ENCODE measurements at places on chromosomes 4 and X.
A peak's percentile ranks its signal among the peaks of the same experiment; 100 is the strongest.

- no peak for DNase-seq
These were observed 111.7 kb downstream of the TENM3 start for GRCh38 chr4:182354867-182355266.

DNA sequence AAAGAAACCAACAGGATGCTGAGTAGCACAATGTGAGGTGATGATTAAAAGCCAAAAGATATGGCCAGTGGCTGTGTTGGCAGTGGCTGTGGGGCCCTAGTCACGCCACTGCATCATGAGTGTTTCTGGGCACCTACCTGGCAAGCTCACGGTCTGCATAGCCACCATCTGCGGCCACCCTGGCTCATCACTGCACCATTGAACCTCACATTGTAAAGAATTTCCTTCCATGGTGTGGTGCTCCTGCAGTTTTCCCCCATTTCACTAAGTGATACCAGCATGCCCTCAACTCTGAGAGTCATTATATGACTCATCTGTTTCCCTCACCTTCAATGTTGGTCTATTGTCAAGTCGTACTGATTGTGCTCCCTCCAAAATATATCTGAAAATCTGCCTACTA lies 45.5 kb upstream of the CLNK start:
- DNase-seq, result no peak

GRCh38 chr4:169628579-169628978 lies 8.2 kb downstream of the CLCN3 start:
- DNase-seq, result no peak

DNA sequence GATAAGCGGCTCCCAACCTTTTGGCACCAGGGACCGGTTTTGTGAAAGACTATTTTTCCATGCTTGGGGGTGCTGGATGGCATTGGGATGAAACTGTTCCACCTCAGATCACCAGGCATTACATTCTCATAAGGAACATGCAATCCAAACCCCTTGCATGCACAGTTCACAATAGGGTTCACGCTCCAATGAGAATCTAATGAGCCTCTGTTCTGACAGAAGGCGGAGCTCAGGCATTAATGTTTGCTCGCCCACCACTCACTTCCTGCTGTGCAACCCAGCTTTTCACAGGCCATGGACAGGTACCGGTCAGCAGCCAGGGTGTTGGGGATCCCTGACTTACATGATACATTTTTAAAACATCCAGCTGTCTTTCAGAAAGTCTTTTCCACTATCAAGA lies 187.3 kb downstream of the SLC39A8 start:
- DNase-seq, result no peak

DNA sequence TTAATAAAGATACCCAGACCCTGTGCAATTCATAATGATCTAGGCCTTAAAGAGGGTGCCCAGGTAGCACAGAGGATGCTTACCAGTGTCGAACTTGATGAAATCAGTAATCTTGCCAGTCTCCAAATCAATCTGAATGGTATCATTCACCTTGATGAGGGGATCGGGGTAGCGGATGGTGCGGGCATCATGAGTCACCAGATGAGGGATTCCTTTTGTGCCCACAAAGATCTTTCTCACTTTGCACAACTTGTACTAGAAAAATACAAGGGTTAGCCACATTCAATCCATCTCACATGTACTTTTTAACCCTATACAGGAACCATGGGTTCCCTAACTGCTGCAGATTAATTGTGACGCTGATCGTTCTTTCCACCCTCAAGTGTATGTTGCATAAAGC lies 3.3 kb downstream of the RPS4X start:
- no peak for DNase-seq

DNA sequence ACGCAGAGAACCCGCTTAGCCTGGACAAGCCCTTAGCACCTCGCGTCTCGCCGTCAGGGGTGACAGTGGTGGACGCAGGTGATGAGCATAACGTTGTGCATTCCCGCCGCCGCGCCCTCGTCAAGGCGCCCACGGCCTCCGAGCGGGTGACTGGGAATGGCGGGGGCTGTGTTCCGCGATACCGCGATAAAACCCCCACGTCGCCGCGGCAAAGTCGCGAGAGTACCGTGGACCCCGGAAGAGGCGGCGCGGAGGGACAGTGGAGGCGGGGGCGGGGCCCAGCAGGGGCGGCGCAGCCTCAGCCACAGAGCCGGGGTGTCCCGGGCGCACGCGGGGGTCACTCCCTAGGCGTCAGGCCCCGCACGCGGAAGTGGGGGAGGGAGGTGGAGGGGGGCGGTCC lies 53.8 kb downstream of the ZFYVE28 start:
- peak; percentile 66 for DNase-seq

GRCh38 chr4:110540982-110541451 lies 65.1 kb downstream of the ENPEP start:
- no peak for DNase-seq

DNA sequence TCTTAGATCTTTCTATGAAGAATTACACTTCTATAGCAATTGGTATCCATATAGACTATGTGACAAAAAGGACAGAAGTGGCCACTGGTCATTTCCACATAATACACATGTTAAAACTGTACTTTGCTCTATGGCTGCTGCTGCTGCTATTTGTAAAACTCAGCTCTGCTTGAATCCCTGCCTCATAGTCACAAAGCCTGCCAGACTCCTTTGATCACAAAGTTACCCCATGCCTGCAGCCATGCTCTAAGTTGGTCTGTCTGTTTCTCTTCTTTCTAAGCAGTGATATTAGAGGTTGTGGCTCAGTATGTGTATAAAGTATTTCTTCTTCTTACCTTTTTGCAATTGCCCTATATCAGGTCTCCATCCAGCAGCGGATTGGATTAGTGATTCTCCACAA lies 210.9 kb downstream of the GRID2 start:
- DNase-seq, result no peak

DNA sequence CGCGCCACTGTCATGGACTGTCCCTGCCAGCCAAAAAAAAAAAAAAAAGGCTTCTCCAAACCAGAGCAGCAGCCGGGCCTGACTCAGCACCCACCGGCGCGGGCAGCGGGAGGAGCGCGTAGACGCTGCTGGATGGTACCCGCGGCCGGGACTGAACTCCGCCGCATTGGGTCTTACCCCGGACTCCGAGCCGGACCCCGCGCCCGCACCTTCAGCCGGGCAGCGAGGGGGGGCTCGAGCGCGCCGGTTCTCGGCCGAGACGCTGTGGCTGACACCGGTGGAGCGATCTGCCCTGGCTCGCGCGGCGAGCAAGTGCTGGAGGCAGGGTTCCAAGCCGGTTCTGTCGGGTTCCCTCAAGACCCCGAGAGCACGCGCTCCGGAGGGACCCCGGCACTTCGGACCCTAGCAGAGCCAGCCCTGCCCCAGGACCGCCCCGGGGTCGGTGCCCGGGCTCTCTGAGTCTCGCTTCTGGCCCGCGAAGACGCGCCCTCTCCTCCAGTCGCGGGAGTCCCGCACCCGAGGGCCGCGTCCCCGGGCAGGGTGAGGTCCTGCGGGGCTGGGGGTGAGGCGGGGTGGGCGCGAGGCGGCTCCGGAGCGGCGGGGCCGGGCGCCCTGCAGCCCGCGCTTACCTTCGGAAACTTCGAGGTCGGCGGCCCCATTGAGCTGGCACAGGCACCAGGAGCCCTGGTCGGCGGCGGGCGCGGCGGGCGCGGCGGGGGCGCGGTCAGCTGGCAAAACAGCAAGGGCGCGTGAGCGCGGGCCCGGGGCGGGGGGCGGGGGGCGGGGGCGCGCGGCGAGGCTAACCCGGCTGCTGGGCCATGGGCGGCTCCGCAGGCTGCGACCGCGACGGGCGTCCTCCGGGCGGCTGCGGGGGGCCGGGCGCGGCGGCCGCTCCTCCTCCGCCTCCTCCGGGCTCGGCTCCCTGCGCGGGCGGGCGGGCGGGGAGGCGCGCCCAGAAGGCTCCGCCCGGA lies 11.8 kb upstream of the MAN2B2 start:
- no peak for DNase-seq

DNA sequence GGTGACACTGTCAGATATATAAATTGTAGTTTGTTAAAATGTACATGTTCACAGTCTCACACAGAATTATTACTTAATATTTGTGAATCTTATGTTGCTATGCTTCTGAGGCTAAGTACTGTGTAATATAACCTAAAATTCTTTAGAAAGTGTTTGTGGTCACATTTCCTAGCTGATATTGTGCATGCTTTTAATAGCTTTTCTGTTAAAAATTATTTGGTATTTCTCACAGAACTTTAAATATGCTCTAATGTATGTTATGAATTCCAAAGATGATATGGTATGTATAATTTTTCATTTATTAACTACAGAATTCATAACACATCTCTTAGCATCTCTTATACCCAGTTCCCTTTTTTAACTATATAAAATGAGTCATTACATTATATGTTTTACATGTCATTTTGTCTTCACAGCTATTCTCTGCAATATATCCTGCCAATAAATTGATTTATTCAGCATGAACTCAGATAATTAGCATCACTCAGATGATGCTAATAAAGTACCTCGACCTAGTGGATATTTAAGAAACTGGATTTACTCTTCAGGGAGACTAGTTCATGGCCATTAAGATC lies 9.3 kb downstream of the PTPN13 start:
- no peak for DNase-seq

GRCh38 chr4:185792384-185793115 lies 19.4 kb downstream of the SORBS2 start:
- DNase-seq, result no peak

- DNase-seq, result no peak
These were observed 1.4 kb upstream of the PTPN13 start for GRCh38 chr4:86592553-86593249.

- DNase-seq, result peak; percentile 19
These were observed 322.4 kb downstream of the ARHGAP10 start for GRCh38 chr4:148054275-148054674.

Data from CD4-positive, alpha-beta T cell treated with Interleukin-1 beta for 1 hour (primary cell).